ENCODE measurements at places on chromosomes 1 and 21. TPM values are rescaled to one million over a fixed set of nuclear protein-coding genes. Genes with fewer than 3 reads are reported as not detected.

OR2M3 gene
- not detected for total RNA-seq

HSD11B1 gene
- 0.60 TPM for total RNA-seq

DENND2D gene
- total RNA-seq = 1.0 TPM

CRP gene
- not detected for total RNA-seq

DCST1 gene
- 0.05 TPM for total RNA-seq

AMY1A gene
- total RNA-seq = not detected

CYP2J2 gene
- total RNA-seq = not detected

MPL gene
- total RNA-seq = 0.16 TPM

CFH gene
- 4.2 TPM for total RNA-seq

C1QTNF12 gene
- 1.5 TPM for total RNA-seq

PLA2G2D gene
- not detected for total RNA-seq

GIPC2 gene
- 0.05 TPM for total RNA-seq

C1orf185 gene
- not detected for total RNA-seq

FCRLB gene
- 1.5 TPM for total RNA-seq

LRRC71 gene
- 0.15 TPM for total RNA-seq

PLEKHM2 gene
- 25.6 TPM for total RNA-seq

EMC1 gene
- total RNA-seq = 28.0 TPM

TCHHL1 gene
- not detected for total RNA-seq

BMP8A gene
- total RNA-seq = 0.07 TPM

ROR1 gene
- 8.6 TPM for total RNA-seq

CBS gene
- total RNA-seq = 13.6 TPM

SLC6A9 gene
- total RNA-seq = 13.2 TPM

THAP3 gene
- total RNA-seq = 16.0 TPM
